ENCODE measurements at places on chromosomes 7 and 10. TPM values are rescaled to one million over a fixed set of nuclear protein-coding genes. Genes with fewer than 3 reads are reported as not detected.

The SPAM1 gene
- total RNA-seq: not detected

The MBL2 gene
- not detected for total RNA-seq

The HYAL4 gene
- 0.25 TPM for total RNA-seq

The GRM3 gene
- not detected for total RNA-seq

The OPALIN gene
- not detected for total RNA-seq

The GLI3 gene
- total RNA-seq: 0.30 TPM

The TPK1 gene
- total RNA-seq: 16.5 TPM

The CDK14 gene
- total RNA-seq: 0.84 TPM

The CCDC3 gene
- total RNA-seq: 0.18 TPM

The ITIH2 gene
- not detected for total RNA-seq

The CRHR2 gene
- not detected for total RNA-seq

The CYP26C1 gene
- total RNA-seq: 0.09 TPM

The NCAPG2 gene
- 127 TPM for total RNA-seq

The MOGAT3 gene
- total RNA-seq: not detected

The TRIM50 gene
- total RNA-seq: not detected

The OR9A2 gene
- total RNA-seq: not detected

The ZNF425 gene
- 0.95 TPM for total RNA-seq

The SLC26A4 gene
- 2.1 TPM for total RNA-seq

The ST8SIA6 gene
- not detected for total RNA-seq

The BPGM gene
- total RNA-seq: 18.6 TPM

The PGAM2 gene
- not detected for total RNA-seq

The TAC1 gene
- 0.62 TPM for total RNA-seq

The ERLIN1 gene
- total RNA-seq: 18.7 TPM

The PITX3 gene
- 0.66 TPM for total RNA-seq

The MYL7 gene
- not detected for total RNA-seq

The DGKI gene
- 2.9 TPM for total RNA-seq

The GATAD1 gene
- total RNA-seq: 18.4 TPM

The LLCFC1 gene
- not detected for total RNA-seq

The CALD1 gene
- total RNA-seq: 8.7 TPM
